HFF-Myc (cell line): ENCODE measurements at places on chromosomes 1 and 21.

- no peak for DNase-seq
These were observed 48.6 kb downstream of the MIGA1 start for GRCh38 chr1:77828098-77828497.

DNA sequence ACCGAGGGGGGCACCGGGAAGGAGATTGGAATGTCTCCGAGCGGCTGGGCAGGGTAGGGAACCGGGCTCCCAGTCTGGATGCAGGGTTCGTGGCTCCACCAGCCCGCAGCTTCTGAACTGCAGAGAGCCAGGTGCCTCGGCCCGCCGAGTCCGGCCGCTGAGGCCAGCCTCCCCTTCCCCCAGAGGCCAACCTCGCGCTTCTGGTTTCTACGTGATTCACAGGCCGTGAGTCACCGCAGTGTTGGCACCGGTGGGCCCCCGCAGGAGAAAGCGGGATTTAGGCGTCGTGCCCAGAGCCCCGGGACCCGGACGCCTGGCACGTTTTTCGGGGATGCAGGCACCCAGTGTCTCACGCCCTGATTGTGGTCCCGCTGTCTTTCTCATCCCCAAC lies 458 bp downstream of the CRABP2 start:
- no peak for DNase-seq

- no peak for DNase-seq
These were observed 1217.8 kb upstream of the ADGRL2 start for GRCh38 chr1:80582980-80583379.

DNA sequence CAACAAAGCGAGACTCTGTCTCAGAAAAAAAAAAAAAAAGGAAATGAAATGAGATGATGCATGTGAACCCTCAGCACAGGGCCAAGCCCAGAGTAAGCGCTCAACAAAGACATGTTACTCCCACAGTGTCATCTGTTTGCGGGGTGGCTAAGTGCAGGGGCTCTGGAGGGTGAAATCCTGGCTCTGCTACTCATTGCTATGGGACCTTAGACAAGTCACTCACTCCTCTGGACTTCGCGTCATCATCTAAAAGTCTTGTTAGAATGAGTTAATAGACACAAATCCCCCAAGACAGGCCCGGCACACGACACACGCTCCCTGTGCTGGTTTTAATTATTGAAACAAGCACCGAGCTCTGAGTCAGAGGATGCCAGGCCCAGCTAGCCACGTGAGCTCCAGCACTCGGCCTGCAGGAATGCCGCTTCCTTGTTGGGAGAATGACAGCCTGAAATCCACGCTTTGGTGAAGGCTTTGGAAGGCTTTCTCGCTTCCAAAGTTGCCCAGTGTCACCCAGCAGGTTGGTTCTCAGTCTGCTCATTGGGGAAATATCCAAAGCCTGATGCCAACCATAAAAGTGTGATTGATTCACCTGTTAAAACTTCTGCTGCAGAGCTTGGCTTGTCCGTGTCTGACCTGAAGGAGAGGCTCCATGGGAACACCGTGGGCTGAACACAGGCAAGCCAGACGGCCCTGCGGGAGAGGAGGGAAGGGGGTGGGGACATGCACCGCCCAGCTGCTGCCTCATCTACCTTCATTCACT lies 36.7 kb upstream of the TARDBP start:
- DNase-seq = peak; percentile 90

DNA sequence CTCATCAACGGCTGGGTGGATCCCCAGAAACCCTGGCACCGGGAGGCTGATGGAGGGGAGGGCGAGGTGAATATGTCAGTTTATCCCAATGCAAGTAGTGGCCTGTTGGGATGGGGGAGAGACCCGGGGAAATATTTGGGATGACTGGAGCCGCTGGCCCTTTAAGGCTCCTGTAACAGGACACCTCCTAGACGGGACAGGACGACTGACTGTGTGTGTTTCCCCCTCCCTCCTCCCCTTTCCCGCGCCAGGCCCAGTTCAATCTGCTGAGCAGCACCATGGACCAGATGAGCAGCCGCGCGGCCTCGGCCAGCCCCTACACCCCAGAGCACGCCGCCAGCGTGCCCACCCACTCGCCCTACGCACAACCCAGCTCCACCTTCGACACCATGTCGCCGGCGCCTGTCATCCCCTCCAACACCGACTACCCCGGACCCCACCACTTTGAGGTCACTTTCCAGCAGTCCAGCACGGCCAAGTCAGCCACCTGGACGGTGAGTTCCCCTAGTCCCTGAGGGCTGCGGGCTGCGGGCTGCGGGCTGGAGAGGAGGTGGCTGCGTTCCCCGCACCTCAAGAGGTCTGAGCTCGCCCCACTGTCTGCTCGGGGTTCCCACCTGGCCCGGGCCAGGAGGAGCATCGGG lies 44.8 kb upstream of the CCDC27 start:
- DNase-seq = no peak

DNA sequence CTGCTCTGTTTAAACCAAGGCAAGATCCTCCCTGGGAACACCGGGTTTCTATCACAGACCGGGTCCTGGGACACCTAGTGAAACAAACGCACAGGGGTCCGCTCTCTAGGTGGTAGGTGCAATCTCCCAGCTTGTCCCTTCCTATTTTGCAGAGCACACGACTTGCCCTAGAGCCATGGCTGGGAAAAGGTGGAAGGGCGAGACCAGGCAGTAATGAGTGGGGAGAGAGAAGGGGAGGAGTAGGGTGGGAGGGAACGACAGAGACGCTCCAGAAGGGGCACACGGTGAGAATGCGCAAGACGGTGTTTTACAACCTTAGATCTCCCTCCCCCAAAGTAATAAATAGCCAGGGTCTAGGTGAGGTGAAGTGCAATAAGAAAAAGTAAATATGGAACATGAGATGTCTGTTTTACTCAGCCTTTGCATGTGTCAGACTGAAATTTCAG lies 9.3 kb upstream of the ARHGAP29 start:
- no peak for DNase-seq

DNA sequence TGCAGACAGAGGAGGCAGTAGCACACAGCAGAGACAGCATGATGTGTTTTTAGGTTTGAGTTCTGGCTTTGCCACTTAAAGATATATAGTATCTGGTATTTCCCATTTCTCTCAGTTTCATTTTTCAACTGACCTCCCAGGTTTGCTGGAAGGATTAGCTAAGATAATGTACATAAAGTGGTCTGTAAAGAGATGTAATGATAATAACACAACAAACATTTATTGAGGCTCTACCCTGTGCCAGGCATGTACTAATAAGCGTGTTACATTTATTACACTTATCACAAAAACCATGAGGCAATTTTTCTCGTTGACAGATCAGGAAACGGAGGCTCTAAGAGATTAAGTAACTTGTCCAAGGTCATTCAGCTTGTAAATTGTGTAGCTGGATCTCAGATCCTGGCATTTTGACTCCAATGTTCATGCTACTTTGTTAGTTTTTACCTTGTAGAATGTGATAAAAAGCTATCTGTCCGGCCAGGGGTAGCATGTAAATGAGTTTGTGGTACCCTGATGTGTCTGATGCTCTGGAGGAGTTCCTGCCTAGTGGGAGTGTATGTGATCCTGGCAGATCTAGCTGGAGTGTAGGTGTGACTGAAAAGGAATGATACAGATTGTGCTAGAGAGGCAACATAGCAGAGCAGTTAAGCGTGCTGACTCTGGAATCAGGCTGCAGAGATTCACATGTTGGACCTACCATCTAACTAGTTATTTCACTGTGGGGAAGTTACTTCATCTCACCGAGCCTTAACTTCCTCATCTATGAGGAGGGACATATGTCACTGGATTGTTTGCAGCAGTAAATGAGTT lies 146.6 kb downstream of the VPS13D start:
- DNase-seq = no peak

DNA sequence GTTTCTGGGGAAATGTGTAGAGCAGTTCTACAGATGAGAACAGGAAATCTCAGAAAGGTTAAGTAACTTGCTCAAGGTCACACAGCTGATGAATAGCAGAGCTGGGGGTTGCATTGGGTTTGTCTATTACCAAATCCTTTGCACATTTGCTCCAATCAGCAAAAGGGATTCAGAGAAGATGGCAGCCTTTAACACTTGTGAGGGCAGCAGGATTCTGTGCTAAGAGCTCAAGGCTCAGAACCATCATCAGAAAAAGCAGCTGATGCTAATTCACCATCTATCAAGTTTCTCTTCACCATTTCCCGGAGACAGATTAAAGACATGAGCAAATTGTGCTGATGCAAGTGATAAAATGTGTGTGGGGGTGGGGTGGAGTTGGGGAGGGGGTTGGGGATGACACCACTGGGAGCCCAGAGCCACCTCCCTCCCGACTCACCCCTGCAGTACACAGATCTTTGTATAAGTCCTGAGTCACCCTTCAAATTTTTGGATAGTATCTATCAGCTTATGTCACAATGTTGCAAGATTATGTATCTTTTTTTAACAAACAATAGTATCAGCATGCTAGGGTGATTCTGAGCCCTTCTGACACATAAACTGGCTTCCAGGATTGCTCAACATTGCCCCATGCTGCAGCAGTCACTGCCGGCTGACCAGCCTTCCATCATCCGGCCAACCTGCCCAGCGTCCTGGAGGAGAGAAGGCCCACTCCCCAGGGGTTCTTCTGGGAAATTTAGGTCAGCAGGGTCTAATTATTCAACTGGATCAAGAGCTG lies 2.8 kb upstream of the SPSB1 start:
- no peak for DNase-seq

- no peak for DNase-seq
These were observed 2.7 kb downstream of the ZBTB7B start for GRCh38 chr1:155005076-155006011.
